ENCODE measurements at places on chromosomes 2 and 18.
A peak's percentile ranks its signal among the peaks of the same experiment; 100 is the strongest.

GRCh38 chr2:117342415-117342814, 472.1 kb upstream of the DDX18 start:
- no peak for DNase-seq

GRCh38 chr2:188042412-188042811, 249.3 kb upstream of the GULP1 start:
- DNase-seq, result no peak

DNA sequence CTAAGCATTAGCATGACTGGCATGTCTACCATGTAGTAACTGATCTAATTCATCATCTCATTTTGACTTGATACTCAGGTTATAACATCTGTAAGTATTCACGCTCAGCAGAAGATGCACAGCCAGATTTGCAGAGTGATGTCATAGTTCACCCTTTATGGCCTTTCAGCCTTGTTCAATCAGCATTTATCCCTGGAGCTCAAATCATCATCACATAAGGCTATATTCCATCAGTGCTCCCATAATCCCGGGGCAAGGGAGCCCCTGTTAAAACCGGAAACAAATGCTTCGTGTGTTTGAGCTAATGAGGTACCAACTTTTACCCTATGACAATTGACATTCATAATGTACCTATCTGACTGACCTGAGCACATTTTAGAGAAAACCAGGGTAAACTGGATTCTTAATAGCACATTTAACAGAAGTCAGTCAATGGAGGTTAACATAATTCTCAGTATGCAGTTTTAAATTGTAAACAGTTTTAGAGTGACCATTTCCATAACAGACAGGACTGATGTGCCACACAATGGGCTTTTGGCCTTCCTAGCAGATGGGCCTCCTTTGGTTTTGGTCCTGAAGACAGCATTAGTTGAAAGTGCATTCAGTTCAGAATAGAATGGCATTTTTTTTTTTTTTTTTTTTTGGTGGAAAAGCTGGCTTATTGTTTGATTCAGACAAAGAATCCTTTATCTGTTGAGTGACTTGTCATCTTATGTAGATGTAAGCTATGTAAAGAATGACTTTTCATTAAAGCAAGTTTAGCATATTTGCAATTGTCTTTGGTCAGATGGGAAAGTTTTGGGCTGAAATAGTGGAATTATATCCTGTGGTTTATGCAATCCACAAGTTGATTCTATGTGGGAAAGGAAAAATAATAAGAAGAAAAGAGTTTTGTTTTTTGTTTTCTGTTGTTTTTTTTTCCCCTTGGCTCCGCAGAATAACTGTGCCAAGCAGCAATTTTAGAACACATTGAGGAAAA, 866.0 kb upstream of the ACVR2A start:
- no peak for DNase-seq

- no peak for DNase-seq
Observed at GRCh38 chr2:38500283-38500634, 102.5 kb downstream of the HNRNPLL start.

DNA sequence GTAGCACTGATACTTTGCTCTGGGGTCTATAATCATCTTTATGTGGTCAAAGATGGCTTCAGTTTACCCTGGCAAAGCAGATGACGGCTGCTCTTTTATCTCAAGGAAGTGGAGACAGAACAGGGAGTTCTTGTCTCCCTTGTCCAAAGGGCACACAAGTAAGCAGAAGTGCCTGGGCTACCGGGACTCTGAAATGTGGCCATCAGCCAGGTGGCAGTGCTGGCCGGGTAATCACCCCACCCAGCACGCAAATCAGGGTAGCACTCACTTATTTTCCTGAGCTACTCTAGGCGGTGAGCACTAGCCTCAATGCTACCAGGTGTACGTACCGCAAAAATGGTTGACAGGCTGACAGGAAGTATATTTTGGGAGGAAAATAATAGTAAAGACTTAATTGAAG, 119.7 kb upstream of the ETAA1 start:
- no peak for DNase-seq

DNA sequence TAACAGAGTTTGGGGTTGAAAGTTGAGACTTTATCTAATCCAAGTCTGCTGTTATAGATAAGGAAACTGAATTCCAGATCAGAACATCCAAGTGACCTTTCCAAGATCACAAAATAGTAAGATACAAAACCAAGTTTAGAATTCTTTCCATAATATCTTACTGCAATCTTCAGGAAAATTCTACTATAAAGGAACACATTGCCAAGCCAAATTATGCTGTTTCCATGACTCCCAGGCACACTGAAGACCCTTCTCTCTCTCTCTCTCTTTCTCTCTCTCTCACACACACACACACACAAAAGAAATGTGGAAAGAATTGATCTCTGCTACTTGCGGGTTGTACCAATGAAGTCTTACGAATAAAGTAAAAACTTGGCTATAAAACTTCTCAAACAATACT, 398.4 kb downstream of the METTL4 start:
- no peak for DNase-seq

GRCh38 chr2:63053081-63053888, 2.7 kb downstream of the OTX1 start:
- no peak for DNase-seq

DNA sequence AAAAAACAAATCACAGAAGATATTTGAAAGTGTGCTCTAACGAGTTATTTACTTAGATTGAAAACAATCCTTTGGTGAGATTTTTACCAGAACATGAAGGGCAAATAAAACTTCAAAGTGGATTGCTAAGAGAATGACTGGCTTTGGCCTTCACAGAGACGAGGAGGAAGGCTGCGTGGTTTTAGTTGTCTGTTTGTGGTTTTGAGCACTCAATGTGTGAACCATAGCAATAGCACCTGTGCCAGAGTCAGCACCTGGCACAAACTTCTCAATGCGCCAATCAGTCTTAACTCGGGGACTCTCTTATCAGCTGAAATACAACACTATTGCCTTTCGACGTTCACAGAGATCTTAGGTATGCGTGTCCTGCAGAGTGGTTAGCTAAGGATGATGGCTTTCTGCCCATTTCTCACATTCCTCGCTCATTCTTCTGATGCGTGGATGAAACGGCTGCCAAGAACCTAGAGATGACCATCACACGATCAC, 70.0 kb downstream of the MBP start:
- DNase-seq, result no peak

GRCh38 chr2:9285385-9285920, 78.8 kb downstream of the ASAP2 start:
- DNase-seq, result no peak

DNA sequence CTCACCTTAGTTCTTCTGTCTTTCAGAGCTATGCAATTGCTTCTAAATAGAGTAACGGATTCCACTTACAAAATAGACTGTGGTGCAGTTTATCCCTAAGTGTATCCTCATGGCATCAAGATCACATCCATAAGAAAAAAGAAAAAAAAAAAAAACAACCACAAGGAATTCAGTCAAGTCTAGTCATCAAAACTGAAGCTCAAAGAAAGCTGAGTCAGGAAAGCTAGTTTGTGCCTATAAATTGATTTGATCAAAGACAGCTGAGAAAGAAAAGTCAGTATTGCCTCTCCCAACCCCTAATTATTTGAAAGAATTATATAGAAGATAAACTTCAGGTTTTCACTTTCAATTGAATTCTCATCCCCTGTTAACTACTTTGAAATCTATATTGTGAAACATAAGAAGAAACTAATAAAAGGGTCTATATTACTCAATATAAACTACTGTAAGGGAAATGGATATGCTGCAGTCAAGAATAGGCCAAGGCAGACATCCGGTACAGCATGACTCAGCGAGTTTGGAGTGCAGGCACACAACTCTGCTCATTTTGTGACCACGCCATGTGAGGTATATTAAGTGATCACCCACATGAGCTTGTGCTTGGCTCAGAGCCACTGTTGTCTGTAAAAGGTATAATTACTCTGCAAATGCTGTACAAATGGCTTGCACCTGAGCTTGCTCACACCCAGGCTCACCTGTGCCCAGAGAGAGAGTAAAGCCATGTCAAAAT, 568.1 kb upstream of the CRIM1 start:
- no peak for DNase-seq

- DNase-seq, result no peak
Observed at GRCh38 chr2:86584151-86584913, 21.1 kb upstream of the CHMP3 start.

- no peak for DNase-seq
Observed at GRCh38 chr2:197348721-197349360, 38.3 kb upstream of the ANKRD44 start.

GRCh38 chr2:6671913-6672312, 193.8 kb downstream of the CMPK2 start:
- DNase-seq, result no peak

GRCh38 chr18:3269241-3269913, 7.4 kb downstream of the MYL12B start:
- no peak for DNase-seq

GRCh38 chr2:9763356-9764152, 79.7 kb upstream of the TAF1B start:
- no peak for DNase-seq

- DNase-seq, result no peak
Observed at GRCh38 chr2:178530131-178530530, 49.9 kb downstream of the PLEKHA3 start.

DNA sequence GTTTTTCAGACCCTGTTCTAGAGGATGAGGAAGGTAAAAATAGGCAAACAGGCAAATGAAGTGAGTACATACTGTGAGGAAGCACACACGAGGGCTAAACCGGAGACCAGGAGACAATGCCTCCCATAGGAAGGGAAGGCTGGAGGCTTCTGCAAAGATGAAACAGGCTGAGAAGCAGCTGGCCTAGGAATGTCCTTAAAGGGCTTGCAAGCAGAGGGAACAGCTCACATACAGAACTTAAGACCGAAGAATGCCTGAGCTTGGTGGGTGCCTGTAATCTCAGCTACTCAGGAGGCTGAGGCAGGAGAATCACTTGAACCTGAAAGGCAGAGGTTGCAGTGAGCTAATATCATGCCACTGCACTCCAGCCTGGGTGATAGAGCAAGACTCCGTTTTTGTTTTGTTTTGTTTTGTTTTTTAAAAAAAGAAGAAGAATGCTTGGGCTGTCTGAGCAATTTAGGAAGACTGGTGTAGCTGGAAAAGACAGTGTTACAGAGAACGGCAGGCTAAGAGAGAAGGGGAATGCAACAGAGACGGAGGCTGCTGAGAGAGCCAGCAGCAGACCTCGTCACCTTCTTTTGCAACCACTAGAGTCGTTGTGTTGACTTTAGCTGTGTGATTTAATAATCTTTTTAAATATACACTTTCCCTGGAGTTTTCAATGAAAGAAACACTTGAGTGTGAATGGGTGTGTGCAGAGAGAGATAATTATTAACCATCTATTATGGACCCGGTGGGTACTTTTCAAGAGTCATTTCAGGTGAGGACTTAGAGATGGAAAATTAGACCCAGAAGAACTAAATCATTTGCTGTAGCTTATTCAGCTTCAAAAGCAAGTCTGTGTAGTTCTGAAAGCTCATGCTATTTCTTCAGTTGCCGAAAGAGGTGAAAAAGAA, 232.8 kb downstream of the GALR1 start:
- DNase-seq, result no peak

- DNase-seq, result peak; percentile 8
Observed at GRCh38 chr2:99489063-99489760, 605 bp downstream of the REV1 start.

GRCh38 chr18:79477711-79478483, 82.2 kb downstream of the NFATC1 start:
- no peak for DNase-seq

GRCh38 chr2:135590619-135591260, 59.5 kb downstream of the R3HDM1 start:
- DNase-seq, result no peak

- DNase-seq, result no peak
Observed at GRCh38 chr2:21260311-21260710, 136.5 kb downstream of the TDRD15 start.

DNA sequence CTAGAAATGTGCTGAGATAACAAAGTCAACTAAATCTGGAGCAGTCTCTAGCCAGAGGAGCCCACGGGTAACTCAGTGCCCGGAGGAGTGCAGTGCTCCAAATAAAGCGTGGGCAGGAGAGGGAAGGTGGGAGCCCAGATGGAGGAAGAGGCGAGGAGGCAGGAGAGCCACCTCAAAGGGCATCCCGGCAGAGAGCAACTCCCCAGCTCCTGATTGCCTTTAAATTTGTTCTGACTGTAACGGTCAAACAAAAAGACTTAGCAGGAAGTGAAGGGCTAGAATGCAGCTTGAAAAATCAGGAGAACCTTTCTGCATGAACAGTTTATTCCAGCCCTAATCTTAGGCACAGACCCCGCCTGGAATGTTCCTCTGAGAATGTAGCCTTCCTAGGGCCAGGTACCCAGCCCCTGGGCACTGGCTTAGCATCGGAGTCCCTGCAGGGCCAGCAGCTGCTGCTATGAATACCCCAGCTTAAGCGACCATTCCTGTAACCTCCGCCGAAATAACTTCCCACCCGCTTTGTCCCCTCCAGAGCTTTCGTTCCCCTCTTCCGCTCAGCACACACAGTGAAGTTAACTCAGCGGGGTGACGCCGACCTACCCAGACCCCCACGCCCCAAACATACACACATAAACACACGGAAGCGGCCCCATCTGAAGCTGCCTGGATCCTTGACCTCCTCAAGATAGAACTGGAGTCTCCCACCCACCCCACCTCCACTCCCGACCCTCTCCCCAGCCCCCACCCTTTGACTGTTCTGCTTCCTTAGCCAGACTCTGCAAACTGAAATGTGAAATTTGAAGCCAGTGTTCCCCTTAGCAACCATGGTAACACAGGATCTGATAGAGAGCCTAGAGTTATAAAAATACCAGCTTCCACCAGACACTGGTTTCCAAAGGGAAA, 123.2 kb downstream of the SMAD7 start:
- no peak for DNase-seq

- no peak for DNase-seq
Observed at GRCh38 chr2:51153236-51153635, 121.3 kb upstream of the NRXN1 start.

DNA sequence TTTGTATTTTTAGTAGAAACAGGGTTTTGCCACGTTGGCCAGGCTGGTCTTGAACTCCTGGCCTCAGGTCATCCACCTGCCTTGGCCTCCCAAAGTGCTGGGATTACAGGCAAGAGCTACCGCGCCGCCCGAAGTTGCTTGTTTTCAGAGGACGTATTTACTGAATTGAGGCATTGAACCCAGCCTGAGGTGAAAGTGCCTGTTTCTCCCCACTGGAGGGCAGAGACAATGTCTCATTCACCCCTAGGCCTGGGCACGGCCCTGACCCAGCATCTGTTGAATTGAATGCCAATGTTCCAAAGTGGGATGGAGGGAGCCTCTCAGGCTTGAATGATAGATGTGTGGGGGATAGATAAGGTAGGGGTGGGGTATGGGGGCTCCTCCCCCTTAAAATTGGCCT, 4.5 kb upstream of the TMBIM1 start:
- DNase-seq, result no peak

GRCh38 chr2:14219306-14219705, 413.2 kb upstream of the LRATD1 start:
- DNase-seq, result no peak

DNA sequence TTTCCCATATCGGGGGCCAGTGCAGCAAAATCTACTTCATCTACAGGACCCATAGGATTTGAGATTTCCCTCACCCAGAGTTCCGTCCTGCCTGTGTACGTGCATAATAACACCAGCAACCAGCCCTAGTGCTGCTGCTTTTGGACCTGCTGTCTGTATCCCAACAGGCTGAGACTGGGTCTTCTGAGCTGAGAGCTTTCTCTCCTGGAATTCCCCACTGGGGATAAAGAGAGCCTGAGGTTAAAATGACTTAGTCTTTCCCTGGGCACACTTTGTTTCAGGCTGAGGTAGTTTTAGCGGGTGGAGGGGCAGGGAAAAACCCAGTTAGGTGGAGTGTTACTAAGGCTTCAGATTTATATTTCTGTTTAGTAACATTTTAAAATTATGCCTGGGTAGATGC, 62.5 kb downstream of the SERTAD2 start:
- no peak for DNase-seq

Measured in stimulated activated CD4-positive, alpha-beta T cell treated with anti-CD3 and anti-CD28 coated beads, Interleukin-15, amount 100 ng/mL, for 1 hour (primary cell).